ENCODE measurements at places on chromosomes 6 and 20. TPM values are rescaled to one million over a fixed set of nuclear protein-coding genes. Genes with fewer than 3 reads are reported as not detected.
A peak's percentile ranks its signal among the peaks of the same experiment; 100 is the strongest.

GRCh38 chr6:46453741-46454316 lies 37.4 kb downstream of the RCAN2 start:
- no peak for DNase-seq
- no peak overlapping the region for H3K4me3 ChIP-seq
- H3K36me3 ChIP-seq = no peaks in the 10 kb centered on the region
- no peaks in the 10 kb centered on the region for H3K27me3 ChIP-seq

ALDH5A1 gene
- 12.0 TPM for total RNA-seq

DNA sequence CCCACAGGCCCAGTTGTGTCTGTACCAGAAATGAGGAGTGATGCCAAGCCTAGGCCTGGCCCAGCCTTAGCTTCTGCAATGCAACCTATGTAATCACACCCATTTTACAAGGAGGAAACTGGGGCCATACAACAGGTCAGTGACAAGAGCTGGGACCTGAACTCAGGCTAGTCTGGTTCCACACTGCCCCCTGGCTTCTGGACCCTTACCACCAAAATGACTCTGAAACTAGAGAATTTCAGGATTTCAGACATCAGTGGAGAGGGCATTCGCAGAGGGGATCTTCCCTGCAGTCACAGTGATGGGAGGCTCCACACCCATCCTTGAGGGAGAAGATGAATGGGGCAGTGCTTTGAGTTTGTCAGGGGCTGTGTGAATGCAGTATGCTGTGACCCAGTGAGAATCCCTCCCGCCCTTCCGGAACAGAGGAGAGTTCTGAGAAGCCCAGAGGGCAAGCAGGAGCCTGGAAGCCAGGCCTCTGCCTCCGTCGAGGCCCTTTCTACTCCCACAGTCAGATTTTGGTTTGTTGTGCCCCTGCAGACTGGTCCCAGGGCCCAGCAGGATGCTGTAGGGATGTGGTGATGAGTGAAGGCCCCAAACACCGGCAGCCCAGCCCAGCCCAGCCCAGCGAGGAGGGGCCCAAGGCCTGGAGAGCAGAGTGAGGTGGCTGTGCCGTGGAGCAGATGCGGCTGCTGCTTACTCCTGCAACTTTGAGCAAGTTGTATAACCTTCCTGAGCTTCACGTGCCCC lies 48.1 kb upstream of the MYL9 start:
- peak overlapping the region; percentile 54 for H3K27ac ChIP-seq
- peaks cover 25% of the 10 kb centered on the region for H3K36me3 ChIP-seq
- DNase-seq = no peak
- peaks cover 83% of the 10 kb centered on the region for H3K4me1 ChIP-seq
- no peaks in the 10 kb centered on the region for H3K27me3 ChIP-seq

PRND gene
- total RNA-seq = not detected

LY6G6C gene
- not detected for total RNA-seq

VGLL2 gene
- total RNA-seq = not detected

- no peak overlapping the region for H3K4me3 ChIP-seq
- no peak for DNase-seq
- H3K4me1 ChIP-seq = no peaks in the 10 kb centered on the region
- no peaks in the 10 kb centered on the region for H3K36me3 ChIP-seq
- no peak overlapping the region for H3K27ac ChIP-seq
Observed at GRCh38 chr20:19504251-19504650, 253.8 kb upstream of the RIN2 start.

RCAN2 gene
- total RNA-seq = 14.3 TPM

MUC22 gene
- total RNA-seq = not detected

- peak; percentile 89 for DNase-seq
- H3K36me3 ChIP-seq = no peaks in the 10 kb centered on the region
- no peaks in the 10 kb centered on the region for H3K4me1 ChIP-seq
- H3K4me3 ChIP-seq = peak within 1 kb of the TSS; percentile 84
- peak within 1 kb of the TSS; percentile 84 for H3K27ac ChIP-seq
Observed at GRCh38 chr6:3258720-3259490, at the start of gene PSMG4. PSMG4 (plus strand) TSS chr6:3258947; CDS start chr6:3259023, 76 bp downstream.

DNA sequence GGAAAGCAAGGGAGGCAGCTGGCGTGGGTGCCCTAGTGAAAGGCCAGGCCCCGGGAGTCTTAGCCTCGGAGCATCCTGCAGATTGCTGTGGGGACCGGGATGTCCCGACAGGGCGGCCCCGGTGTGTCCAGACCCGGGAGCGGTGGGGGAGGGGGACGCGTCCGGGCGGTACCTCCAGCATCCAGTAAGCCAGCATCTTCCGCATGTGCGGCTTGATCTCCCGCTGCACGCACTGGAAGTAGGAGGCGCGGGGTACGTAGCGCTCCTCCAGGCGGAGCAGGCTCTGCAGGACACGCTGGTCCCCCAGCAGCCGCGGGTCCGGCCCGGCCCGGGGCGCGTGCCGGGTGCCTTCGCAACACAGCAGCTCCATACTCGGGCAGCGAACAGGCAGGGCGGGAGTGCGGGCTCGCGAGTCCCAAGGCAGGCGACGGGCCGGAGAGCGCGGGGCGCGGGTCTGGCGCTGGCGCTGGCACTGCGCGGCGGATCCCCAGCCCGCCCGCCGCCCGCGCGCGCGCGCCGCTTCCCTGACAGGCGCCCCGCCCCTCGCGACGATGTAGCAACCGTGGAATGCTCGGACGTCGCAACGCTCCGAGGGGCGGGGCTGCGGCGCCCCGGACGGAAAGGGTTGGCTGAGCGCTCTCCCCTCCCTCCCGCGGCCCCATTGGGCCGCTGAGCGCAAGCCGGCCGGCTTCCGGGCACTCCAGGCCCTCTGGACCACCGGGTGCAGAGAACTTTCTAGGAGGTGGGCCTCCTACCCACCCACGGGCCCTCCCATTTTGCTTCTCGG lies at the start of gene CCND3:
Gene CCND3 (minus strand): TSS at position 529 of the 787 bp plus-strand sequence. CDS start 159 bp downstream, at position 370.
- no peaks in the 10 kb centered on the region for H3K36me3 ChIP-seq
- no peaks in the 10 kb centered on the region for H3K27me3 ChIP-seq
- peak; percentile 83 for DNase-seq
- H3K4me1 ChIP-seq = no peaks in the 10 kb centered on the region
- peak within 1 kb of the TSS; percentile 89 for H3K4me3 ChIP-seq

- H3K4me1 ChIP-seq = no peaks in the 10 kb centered on the region
- H3K4me3 ChIP-seq = no peak overlapping the region
- no peaks in the 10 kb centered on the region for H3K36me3 ChIP-seq
- no peak overlapping the region for H3K27ac ChIP-seq
- no peak for DNase-seq
- H3K27me3 ChIP-seq = no peaks in the 10 kb centered on the region
Observed at GRCh38 chr6:17714879-17715851, 8.4 kb upstream of the NUP153 start.
